ENCODE measurements at places on chromosomes 12 and 14. TPM values are rescaled to one million over a fixed set of nuclear protein-coding genes. Genes with fewer than 3 reads are reported as not detected.

- no peak for DNase-seq
These were observed 34.7 kb downstream of the COX8C start for GRCh38 chr14:93381644-93382043.

- no peak for DNase-seq
These were observed 96.2 kb downstream of the PLBD1 start for GRCh38 chr12:14471497-14471896.

- peak; percentile 75 for DNase-seq
These were observed 9.8 kb downstream of the CTDSP2 start for GRCh38 chr12:57836442-57837375.

GRCh38 chr12:132061197-132061596 is 82.9 kb downstream of the DDX51 start:
- no peak for DNase-seq

DNA sequence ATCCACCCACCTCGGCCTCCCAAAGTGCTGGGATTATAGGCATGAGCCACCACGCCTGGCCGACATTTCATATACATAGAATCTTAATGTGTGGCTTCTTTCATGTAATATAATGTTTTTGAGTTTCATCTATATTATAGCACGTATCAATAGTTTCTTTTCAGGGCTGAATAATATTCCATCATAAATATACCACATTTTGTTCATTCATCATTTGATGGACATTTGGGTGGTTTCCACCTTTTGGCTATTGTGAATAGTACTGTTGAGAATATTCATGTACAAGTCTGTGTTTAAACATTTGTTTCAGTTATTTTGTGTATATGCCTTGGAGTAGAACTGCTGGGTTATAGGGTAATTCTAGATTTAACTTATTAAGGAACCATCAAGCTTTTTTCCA is 12.0 kb downstream of the ACVR1B start:
- DNase-seq, result no peak

DNA sequence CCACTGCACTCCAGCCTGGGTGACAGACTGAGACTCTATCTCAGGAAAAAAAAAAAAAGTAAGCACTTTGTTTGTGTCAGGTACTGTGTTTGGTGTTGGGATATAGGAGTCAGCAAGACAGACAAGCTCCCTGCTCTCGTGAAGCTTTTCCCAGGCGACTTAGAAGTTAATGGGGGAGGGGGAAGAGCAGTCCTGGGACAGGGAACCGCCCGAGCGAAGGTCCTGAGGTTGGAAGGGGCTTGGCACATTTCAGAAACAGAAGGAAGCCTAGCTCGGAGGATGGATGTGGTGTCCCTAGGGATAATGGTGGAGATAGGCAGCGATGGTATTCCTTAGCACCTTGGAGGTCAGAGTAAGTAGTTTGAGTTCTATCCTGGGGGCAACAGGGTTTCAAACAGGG is 8.5 kb upstream of the COX6A1 start:
- no peak for DNase-seq

DNA sequence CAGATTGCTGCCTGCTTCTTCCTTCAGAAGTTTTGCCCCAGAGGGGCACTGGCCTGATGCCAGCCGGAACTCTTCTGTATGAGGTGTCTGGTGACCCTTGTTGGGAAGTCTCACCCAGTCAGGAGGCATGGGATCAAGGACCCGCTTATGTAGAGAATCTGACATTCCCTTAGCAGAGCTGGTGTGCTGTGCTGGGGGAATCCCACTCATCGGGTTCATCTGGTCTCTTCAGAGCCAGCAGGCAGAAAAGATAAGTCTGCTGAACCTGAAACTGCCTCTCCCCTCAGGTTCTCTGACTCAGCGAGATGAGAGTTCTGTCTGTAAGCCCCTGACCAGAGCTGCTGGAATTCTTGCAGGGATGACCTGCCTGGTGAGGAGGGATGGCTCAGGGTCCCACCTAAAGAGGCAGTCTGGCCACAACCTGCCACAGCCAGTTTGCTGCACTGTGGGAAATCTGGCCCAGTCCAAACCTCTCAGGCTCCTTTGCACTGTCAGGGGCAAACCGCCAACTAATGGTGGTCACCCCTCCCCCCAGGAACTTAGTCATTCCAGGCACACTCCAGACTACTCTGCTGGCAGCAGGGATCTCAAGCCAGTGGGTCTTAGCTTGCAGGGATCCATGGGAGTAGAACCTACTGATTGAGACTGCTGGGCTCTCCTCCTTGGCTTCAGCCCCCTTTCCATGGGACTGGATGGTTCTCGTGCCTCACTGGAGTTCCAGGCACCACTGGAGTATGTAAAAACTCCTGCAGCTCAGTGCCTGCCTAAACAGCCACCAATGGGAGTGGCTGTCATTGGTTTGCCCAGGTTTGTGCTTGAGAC is 4.1 kb downstream of the CLEC2D start:
- DNase-seq, result peak; percentile 91

DNA sequence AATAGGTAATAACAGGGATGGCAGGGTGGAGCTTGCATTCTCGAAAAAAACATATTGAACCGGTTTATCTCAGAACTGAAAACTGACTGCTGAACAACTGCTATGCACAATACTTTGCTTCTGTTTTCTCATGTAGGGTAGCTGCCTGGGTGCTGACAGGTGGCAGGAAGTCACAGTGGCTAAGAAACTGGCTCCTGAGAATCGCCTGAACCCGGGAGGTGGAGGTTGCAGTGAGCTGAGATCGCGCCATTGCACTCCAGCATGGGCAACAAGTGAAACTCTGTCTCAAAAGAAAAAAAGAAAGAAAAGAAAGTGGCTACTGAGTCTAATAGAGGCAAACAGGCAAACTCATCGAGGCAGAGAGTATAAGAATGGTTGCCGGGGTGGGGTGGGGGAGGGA is 113.1 kb downstream of the CCDC60 start:
- DNase-seq, result no peak

DNA sequence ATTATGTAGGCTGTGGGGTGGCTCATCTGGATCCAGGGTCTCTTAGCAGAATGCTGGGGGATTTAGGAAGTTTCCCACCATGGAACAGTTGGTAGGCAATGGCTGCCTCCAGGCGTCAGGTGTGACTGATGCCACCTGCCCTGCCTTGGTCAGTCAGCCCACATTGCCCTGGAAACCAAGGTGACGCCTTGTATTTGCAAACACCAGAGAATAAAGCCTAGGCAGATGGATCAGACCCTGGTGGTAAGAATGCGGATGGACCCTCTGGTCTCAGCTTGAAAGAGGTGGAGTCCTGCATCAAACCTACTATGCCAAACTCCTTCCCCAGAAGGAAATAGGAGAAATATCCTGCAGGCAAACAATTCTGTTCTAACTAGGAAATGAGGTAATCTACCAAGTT is 38.2 kb downstream of the NCKAP5L start:
- no peak for DNase-seq

- no peak for DNase-seq
These were observed 36.4 kb downstream of the EPS8 start for GRCh38 chr12:15752785-15753184.

GRCh38 chr14:55136885-55137786 is 8.1 kb downstream of the LGALS3 start:
- no peak for DNase-seq

The LRRC43 gene
- not detected for total RNA-seq

The PRIMA1 gene
- total RNA-seq, result not detected

The RASSF9 gene
- total RNA-seq, result not detected

The OTOGL gene
- not detected for total RNA-seq

The PIWIL1 gene
- not detected for total RNA-seq
